ENCODE measurements at places on chromosomes 4 and X.

DNA sequence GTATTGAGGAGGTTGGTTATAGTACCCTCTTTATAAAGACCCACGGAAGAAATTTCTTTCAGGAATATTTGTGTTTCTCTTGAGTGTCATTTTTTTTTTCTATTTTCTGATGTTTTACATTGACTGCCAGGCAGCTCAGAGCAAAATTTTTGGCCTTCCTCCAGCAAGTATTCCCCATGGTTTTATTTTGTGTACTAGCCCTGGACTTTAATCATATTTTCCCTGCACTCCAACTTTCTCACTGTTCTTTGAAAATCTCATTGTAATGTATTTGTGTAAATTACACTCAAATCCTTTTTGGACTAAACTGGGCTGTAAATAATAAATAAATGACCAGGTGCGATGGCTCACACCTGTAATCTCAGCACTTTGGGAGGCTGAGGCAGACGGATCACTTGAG is 45.6 kb upstream of the USP46 start:
- DNase-seq, result no peak

- no peak for DNase-seq
Measured at GRCh38 chrX:9114245-9114644, 80.3 kb upstream of the FAM9B start.

DNA sequence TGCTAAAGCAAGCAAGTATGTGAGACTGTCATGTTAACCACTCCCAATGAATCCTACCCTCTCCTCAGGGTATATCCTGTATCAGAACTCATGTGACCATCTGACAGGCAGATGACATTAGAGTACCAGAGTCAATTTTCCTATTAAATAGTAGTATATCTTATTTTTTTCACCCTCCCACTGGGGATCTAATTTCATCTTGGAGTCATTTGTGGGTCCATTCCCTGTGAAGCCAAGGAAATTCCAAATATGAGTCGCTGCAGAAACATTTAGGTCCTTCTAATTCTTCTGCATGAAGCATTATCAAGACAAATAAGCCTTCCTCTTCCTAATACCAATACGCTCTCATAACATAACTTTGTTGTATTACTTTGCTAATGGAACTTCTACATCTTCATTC is 52.2 kb upstream of the BLTP1 start:
- DNase-seq, result no peak

DNA sequence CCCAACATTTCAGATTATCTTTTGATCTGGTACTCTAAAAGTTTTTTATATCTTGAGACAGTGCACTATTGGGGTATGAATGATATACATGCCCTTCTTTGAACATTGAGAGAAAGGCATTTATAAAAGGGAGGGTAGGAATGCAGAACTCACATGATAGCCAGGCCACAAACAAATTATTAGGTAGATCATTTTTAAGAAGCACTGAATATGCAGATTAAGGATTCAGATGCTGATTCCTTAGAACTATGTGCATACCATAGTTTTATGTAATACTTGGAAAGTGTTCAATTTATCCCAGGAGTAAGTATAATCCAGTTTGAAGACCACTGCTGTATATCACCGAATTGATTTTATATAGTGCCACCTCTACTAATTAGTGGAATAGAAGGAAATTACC is 18.6 kb downstream of the CEP135 start:
- no peak for DNase-seq

GRCh38 chr4:158793021-158793420 is 24.2 kb downstream of the FNIP2 start:
- DNase-seq, result no peak

- no peak for DNase-seq
Measured at GRCh38 chrX:97672138-97672537, 788.4 kb downstream of the RPA4 start.

- DNase-seq, result no peak
Measured at GRCh38 chr4:179601671-179602070, 2159.4 kb upstream of the AGA start.

- no peak for DNase-seq
Measured at GRCh38 chrX:40096395-40097091, 1.2 kb downstream of the BCOR start.

GRCh38 chr4:185755451-185755850 is 56.5 kb downstream of the SORBS2 start:
- no peak for DNase-seq

DNA sequence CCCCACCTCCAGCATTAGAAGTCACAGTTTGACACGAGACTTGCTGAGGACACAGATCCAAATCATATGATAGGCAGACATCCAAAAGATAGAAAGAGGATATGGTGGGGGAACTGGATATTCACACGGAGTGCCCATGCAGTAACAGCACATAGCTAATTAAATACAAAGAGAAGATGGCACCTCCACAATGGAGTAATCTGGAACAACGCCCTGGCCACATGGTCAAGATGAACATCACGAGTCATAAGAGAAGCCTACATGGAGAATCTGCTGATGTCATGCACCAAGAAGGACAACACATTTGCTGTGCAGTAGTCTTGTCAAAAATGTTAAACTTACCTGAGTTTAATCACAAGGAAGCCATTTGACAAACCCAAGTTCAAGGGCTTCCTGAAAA is 10.1 kb upstream of the LOC101059915 start:
- DNase-seq, result no peak

DNA sequence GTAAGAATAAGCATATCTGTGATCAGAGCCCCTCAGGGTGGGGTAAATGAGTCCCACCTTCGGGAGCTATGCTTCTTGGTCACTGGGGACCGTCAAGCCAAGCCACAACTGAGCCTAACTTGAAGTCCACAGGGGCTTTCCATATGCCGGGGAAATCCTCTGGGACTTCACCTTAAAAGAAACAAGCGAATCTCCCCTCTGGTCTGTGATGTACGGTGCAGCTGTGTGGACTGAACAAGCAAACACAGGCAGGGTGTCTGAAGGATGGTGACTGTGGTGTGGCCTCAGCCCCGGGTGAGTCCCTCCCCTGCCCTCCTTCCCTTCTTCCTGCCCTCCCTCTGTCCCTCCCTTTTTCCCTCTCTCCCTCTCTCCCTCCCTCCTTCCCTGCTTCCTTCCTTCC is 29.7 kb upstream of the PPP2R2C start:
- no peak for DNase-seq

- no peak for DNase-seq
Measured at GRCh38 chrX:629230-630006, 1.2 kb upstream of the SHOX start.

- no peak for DNase-seq
Measured at GRCh38 chr4:169215656-169216055, 55.1 kb downstream of the SH3RF1 start.

DNA sequence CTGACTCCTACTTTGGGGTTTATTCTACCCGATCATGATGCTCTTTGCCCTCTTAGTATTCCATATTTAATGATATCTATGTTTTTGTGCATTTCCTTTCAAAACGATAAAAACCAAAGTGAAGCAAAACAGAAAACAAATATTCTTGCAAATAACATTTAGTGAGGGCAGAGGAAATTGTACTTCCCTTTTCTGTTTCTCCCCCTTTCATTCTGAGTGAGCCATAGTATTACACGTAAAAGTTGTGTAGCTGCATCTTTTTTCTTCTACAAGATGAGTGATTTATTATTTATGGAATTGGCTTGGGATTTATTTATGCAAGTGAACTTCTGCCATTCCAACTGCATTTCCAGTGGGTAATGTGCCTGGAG is 109.9 kb downstream of the AFF2 start:
- DNase-seq, result no peak

GRCh38 chrX:44447214-44447613 is 95.4 kb downstream of the FUNDC1 start:
- DNase-seq, result no peak

DNA sequence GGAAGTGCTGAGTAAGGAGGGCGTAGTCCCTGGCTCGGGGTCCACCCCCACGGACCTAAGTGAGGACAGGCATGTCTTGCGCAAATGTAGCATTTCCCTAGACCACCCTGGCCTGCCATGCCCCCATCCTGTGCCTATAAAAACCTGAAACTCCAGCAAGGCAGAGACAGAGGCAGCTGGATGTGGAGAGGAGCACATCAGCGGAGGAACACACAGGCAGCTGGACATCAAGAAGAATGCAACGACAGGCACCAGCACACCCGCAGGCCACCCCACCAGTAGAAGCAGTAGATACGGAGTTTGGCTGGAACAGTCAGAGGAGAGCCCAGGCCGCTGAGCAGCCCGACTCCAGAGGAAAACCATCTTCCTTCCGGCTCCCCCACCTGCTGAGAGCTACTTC is 345.9 kb downstream of the FSTL5 start:
- DNase-seq, result no peak

DNA sequence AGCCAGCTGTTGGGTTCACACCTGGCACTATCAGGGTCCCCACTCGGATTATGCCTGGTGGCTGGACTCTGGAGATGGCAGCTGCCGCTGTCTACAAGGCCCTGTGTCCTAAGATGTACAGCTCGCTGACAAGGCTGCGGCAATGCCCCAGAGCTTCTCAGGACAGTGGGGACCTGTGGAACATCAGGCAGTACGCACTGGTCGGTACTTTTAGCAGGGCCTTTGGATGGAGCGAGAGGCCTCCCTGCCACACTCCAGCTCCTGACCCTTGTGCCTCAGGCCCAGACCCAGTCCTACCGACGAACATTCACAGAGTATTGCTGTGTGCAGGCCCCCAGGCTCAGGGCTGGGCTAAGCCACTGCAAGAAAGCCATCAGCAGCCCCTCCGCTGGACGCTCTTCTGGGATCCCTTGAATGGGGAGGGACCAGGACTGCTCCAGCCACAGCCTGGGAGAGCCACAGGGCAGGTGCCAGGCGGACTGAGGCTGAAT is 45.7 kb upstream of the HMX1 start:
- DNase-seq, result no peak

DNA sequence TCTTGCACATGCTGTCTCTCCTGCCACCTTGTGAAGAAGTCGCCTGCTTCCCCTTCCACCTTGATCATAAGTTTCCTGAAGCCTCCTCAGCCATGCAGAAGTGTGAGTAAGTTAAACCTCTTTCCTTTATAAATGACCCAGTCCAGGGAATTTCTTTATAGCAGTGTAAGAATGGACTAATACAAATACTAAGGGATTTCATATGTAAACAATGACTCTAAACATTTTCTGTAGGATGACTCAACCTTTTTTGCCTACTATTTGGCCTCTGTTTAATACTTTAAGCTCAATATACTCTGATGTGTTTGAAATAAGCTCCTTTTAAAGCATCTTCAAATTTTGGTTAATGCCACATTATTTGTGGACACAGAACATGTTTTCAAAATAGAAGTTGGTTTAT is 813.5 kb upstream of the SLIT2 start:
- DNase-seq, result no peak

DNA sequence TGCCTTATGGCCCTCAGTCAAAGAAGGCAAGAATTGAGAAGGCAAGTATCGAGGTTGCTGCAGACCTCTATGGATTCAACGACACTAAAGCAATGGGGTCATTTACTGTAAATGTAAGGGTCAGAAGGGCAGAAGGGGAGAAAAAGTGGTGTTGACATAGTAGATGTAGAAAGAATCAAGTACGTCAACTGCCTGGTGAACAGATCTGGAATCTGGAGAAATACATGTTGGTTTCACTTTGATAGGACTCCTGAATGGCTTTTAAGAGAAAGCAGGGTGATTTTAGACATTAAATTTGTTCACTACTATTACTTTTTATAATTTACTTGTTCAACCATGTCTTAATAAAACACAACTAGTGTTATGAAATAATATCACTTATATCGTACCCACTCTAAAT is 81.3 kb upstream of the FSTL5 start:
- DNase-seq, result no peak

DNA sequence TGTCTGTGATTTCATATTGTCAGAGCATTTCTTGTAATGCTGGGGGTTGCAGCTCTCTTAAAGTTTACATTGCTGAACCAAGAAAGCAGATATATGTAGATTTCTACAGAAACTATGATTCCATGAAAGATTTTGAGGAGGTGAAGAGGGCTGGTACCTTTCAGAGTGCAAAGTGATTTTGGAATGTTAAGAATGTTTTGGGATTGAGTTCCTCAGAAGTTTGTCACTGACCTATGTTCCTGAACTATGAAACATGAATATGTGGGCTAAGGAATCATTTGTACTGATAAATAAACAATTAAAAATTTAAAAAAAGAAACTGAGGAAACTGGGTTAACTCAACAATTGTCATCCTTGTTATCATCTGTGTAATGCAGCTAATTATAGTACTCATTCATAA is 12.3 kb upstream of the CHIC2 start:
- DNase-seq, result no peak

GRCh38 chr4:151276787-151277562 is at the start of gene PRSS48:
PRSS48 (plus strand) TSS chr4:151277161; CDS start chr4:151277173, 12 bp downstream.
- DNase-seq, result no peak
